Breast epithelium (tissue), 4 donors: ENCODE measurements at places on chromosomes 2 and 18. TPM values are rescaled to one million over a fixed set of nuclear protein-coding genes. Genes with fewer than 3 reads are reported as not detected.

DNA sequence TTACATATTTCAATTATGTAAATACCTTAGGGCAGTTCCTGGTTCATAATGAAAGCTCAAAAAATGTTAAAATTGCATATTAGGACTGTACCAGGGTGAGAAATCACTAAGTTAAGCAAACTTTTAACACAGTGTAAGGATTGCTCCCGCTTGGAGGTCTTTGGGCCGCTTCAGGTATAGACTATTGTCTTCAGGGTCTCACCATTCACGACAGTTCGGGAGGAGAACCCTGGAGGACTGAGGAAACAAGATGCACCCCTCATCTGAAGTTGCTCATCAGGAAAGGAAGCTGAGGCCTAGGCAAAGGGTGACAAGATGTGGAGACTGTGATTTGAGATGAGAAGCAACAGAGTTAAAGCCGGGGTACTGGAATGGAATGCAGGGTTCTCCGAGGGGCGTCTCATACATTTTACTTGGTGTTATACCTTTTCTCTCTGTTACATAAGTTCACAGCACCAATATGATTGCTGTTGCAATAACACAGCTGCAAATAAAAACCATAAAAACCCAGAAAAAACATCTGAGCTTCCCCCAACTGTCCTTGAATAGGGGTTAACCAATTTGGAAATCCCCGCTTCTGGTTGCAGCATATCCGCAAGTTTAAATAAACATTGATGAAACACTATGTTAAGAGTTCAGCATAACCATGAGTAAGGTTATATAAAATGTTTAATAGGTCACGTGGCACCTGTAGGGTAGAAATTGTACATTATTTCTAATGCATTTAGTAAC lies 40.1 kb downstream of the FBXO48 start:
- H3K4me1 ChIP-seq = no peaks in the 10 kb centered on the region
- no peaks in the 10 kb centered on the region for H3K36me3 ChIP-seq
- no peak overlapping the region for H3K27ac ChIP-seq
- no peak for DNase-seq
- no peak overlapping the region for H3K4me3 ChIP-seq

DNA sequence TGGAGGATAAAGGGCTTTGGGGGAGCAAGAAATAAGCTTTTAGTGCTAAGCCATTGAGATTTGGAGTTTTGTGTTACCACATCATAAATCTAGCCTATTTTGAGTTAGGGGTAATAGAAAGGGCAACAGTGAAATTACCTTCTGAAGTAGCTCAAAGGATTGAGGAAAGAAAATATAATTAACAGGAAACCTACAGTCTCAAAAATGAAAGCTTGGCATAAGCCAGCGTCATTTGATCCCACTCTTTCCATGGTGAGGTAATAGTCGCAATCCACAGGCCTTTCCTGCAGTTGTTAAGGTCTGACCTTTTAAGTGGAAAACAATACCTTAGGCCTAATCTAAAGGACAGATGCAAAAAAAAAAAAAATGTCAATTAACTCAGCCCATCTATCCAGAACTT lies 182.7 kb downstream of the UXS1 start:
- DNase-seq = no peak
- H3K4me3 ChIP-seq = no peak overlapping the region
- no peaks in the 10 kb centered on the region for H3K27me3 ChIP-seq
- no peak overlapping the region for H3K27ac ChIP-seq
- no peaks in the 10 kb centered on the region for H3K4me1 ChIP-seq
- H3K36me3 ChIP-seq = no peaks in the 10 kb centered on the region

GRCh38 chr2:181658444-181658843 lies 1.5 kb upstream of the CERKL start:
- DNase-seq = no peak
- no peak overlapping the region for H3K4me3 ChIP-seq
- no peak overlapping the region for H3K27ac ChIP-seq
- no peaks in the 10 kb centered on the region for H3K4me1 ChIP-seq
- peaks cover 9% of the 10 kb centered on the region for H3K27me3 ChIP-seq
- no peaks in the 10 kb centered on the region for H3K36me3 ChIP-seq

- no peaks in the 10 kb centered on the region for H3K36me3 ChIP-seq
- no peak for DNase-seq
- no peak overlapping the region for H3K4me3 ChIP-seq
These were observed 209.3 kb upstream of the SOX11 start for GRCh38 chr2:5482929-5483331.

Gene BCL2L11
- total RNA-seq = 42.6 TPM

DNA sequence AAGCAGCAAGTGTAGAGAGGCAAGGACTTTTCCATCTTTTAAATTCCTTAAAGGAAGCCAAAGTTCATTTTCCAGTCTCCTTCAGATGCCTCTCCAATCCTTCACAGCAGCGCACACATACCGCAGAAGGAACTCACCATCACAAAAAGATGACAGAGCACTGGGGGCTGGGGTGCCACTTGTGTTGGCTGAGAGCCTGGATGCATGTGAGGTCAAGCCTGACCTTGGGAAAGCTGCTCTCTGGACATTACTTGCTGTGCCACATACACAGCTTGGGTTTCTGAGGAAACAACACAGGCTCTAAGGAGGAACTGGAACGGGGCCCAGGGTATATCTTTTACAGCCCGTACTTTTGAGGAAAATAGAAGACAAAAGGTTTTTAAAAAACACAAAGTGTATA lies 364.3 kb upstream of the MEX3C start:
- H3K27ac ChIP-seq = no peak overlapping the region
- DNase-seq = no peak
- no peaks in the 10 kb centered on the region for H3K27me3 ChIP-seq
- no peaks in the 10 kb centered on the region for H3K36me3 ChIP-seq
- H3K4me1 ChIP-seq = no peaks in the 10 kb centered on the region

Gene COL6A3
- total RNA-seq = 907 TPM

DNA sequence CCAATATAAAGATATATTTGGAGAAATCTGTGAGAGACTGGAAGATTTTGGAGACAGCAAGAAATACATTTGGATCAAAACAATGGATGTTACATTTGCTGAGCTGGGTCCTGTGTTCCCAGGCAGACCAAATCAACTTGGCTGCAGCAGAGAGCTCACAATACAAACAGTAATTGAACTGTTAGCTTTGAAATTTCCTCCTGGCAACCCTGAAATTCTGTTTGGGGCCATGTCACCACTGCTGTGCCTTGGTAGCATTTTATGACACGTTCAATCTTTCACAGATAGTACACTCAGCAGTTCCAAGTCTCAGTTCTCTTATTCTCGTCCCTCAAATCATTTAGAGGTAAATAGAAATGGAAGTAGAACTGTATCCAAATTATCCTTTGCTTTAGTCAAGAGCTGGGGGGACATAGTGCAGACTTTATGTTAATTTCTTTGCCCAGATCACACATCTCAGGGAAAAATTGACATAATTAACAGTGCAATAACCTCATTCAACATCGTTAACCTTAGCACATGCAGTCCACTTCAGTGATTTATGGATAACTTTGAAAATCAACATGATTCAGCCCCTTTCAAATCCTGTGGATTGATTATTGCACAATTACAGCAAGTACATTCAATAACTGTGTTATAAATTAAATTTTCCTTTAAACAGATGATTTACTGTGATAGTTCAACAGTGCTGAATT lies 277.4 kb upstream of the MC4R start:
- H3K4me1 ChIP-seq = no peaks in the 10 kb centered on the region
- no peak overlapping the region for H3K27ac ChIP-seq
- H3K27me3 ChIP-seq = no peaks in the 10 kb centered on the region
- H3K36me3 ChIP-seq = no peaks in the 10 kb centered on the region
- no peak overlapping the region for H3K4me3 ChIP-seq
- no peak for DNase-seq

DNA sequence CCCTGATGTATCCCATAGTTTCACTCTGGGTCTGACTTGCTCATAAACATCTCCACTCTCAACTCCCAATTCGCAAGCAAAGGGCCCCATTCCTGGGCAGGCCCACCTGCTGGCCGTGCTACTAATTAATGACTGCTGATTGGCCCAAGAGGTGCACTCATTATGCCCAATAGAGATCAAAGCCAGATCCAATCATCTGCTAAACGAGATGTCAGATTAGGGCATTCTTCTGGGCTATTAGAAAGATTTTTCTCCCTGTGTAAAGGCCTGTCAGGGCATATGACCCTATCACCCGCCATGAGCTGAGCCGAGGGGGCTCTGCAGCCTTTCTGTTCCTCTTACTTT lies 103.4 kb upstream of the HAAO start:
- no peaks in the 10 kb centered on the region for H3K36me3 ChIP-seq
- H3K27ac ChIP-seq = no peak overlapping the region
- no peaks in the 10 kb centered on the region for H3K27me3 ChIP-seq
- DNase-seq = peak; percentile 10
- no peaks in the 10 kb centered on the region for H3K4me1 ChIP-seq

- H3K27me3 ChIP-seq = no peaks in the 10 kb centered on the region
- no peak overlapping the region for H3K4me3 ChIP-seq
- H3K36me3 ChIP-seq = no peaks in the 10 kb centered on the region
- DNase-seq = no peak
These were observed 11.9 kb upstream of the B3GNT7 start for GRCh38 chr2:231383416-231384108.

DNA sequence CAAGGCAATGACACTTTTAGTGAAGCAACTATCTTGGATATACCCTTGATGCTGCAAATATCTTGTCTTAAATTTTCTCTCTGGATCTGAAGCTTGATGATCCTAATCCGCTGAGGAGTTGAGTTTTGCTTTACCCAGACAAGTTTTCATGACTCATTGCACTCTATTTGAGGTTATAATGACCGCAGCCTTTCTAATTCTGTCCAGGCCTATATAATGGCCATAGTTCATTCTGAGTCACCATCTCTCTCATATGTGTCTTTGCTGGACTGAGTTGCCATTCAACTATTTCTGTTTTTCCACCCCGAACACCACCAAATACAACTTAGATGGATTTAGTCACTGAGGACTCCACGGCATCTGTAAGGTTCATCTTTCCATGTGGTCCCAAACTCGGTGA lies 802.1 kb upstream of the FAM98A start:
- no peaks in the 10 kb centered on the region for H3K36me3 ChIP-seq
- no peaks in the 10 kb centered on the region for H3K27me3 ChIP-seq
- no peak for DNase-seq
- no peaks in the 10 kb centered on the region for H3K4me1 ChIP-seq
- no peak overlapping the region for H3K27ac ChIP-seq

GRCh38 chr2:42878581-42878980 lies 86.2 kb upstream of the HAAO start:
- no peak overlapping the region for H3K4me3 ChIP-seq
- H3K27me3 ChIP-seq = no peaks in the 10 kb centered on the region
- H3K27ac ChIP-seq = peak overlapping the region; percentile 85
- H3K36me3 ChIP-seq = no peaks in the 10 kb centered on the region
- H3K4me1 ChIP-seq = peaks cover 17% of the 10 kb centered on the region
- DNase-seq = no peak

- no peak overlapping the region for H3K4me3 ChIP-seq
- no peak overlapping the region for H3K27ac ChIP-seq
- peaks cover 13% of the 10 kb centered on the region for H3K36me3 ChIP-seq
- no peaks in the 10 kb centered on the region for H3K4me1 ChIP-seq
- no peak for DNase-seq
- no peaks in the 10 kb centered on the region for H3K27me3 ChIP-seq
These were observed 27.4 kb upstream of the SAG start for GRCh38 chr2:233280114-233280693.

Gene NR4A2
- 29.4 TPM for total RNA-seq

GRCh38 chr2:239762655-239763269 lies 262.4 kb downstream of the NDUFA10 start:
- H3K4me3 ChIP-seq = no peak overlapping the region
- no peak overlapping the region for H3K27ac ChIP-seq
- no peaks in the 10 kb centered on the region for H3K4me1 ChIP-seq
- peaks cover 6% of the 10 kb centered on the region for H3K27me3 ChIP-seq

DNA sequence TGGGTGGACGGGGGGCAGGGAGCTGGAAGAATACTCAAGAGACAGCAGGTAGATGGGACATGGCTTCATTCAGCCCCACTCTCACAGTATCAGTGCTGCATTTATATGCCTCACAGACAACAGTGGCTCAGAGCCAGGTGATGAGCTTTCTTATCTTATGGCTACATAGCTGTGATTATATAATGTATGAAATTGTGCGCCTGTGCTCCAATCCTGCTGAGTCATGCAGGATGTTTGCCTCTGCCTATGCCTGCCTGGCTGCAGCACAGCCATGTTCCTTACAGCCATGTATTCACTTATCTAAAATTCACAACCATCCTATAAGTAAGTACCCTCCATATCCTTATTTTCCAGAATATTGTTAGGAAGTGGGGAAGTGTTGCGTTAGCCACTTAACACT lies 37.7 kb upstream of the RNF103 start:
- H3K27ac ChIP-seq = no peak overlapping the region
- no peaks in the 10 kb centered on the region for H3K36me3 ChIP-seq
- H3K27me3 ChIP-seq = no peaks in the 10 kb centered on the region
- H3K4me1 ChIP-seq = no peaks in the 10 kb centered on the region
- H3K4me3 ChIP-seq = no peak overlapping the region
- DNase-seq = no peak

- no peak for DNase-seq
- no peaks in the 10 kb centered on the region for H3K36me3 ChIP-seq
- no peaks in the 10 kb centered on the region for H3K27me3 ChIP-seq
- no peak overlapping the region for H3K4me3 ChIP-seq
- H3K27ac ChIP-seq = no peak overlapping the region
These were observed 100.1 kb downstream of the GALNT13 start for GRCh38 chr2:153971855-153972254.

Gene C2orf80
- not detected for total RNA-seq

DNA sequence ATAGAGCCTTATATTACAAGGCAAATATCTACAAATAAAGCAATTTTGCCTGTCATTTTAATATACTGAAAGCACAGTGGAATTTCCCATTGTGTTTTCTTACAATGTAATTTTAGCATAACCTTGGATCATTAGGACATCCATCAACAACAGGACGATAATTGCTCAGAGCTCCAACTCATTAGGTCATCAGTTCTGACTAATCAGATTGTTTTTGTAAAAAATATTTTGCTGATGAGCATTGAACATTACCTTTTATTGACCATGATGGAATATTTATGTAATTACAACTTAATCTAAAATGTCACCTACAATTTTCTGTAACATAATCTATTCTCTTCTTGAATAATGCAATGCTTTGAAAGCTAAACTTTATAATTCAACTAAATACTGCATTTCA lies 215.3 kb upstream of the DSEL start:
- DNase-seq = no peak
- no peak overlapping the region for H3K27ac ChIP-seq
- H3K27me3 ChIP-seq = no peaks in the 10 kb centered on the region
- no peak overlapping the region for H3K4me3 ChIP-seq
- H3K4me1 ChIP-seq = no peaks in the 10 kb centered on the region

DNA sequence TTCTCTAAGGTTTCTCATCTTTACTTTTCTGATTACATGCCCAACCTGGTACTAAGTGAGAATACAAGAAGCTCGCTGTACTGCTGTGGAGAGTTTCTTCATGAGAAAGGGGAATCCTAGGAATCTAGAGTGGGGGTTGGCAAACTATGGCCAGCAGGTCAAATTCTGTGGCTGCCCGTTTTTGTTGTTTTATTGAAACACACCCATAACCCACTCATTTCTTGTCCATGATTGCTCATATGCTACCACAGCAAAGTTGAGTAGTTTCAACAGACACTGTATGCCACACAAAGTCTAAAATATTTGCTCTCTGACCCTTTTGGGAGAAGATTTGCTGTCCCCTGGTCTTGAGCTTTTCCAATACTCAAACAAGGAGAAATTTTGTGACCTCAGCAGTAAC lies 58.8 kb downstream of the C2orf74 start:
- no peaks in the 10 kb centered on the region for H3K27me3 ChIP-seq
- H3K27ac ChIP-seq = no peak overlapping the region
- DNase-seq = no peak
- peaks cover 4% of the 10 kb centered on the region for H3K36me3 ChIP-seq
